ENCODE measurements at places on chromosomes 1 and 21. TPM values are rescaled to one million over a fixed set of nuclear protein-coding genes. Genes with fewer than 3 reads are reported as not detected.

DNA sequence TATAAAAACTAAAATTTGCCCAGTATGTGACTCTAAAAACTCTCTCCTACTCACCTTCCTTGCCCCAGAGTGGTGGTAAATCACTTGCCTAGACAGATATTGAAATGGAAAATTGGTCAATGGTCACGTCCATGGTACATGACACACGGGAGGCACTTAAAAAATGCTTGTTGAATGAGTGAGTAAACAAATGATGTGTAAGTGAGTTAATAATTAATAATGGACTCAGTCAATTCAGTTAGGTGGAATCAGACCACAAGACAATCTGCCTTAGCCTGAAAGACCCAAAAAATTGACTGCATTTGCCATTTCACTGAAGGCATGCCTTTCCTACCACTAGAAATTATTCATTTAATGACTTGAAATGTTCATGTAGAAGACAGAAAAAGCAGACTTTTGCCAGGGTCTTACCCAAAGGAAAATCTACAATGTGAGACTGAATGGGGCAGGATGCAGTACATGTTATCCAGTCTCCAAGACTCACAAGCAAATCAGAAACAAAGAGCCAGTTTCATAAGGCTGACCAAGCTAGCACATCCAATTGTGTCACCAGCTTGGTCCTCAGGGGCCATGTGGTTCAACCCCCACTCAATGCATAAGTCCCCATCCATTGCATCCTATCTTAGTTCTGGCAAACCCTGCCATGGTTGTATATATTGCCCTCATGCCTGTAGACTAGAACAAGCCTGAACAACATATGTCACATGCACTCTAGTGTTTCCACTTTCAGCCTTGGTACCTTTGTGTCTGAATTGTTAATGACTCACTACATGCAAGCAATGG, 73.6 kb downstream of the TBX15 start:
- DNase-seq, result no peak

GRCh38 chr1:62131093-62131725, 63.4 kb upstream of the L1TD1 start:
- DNase-seq, result no peak

DNA sequence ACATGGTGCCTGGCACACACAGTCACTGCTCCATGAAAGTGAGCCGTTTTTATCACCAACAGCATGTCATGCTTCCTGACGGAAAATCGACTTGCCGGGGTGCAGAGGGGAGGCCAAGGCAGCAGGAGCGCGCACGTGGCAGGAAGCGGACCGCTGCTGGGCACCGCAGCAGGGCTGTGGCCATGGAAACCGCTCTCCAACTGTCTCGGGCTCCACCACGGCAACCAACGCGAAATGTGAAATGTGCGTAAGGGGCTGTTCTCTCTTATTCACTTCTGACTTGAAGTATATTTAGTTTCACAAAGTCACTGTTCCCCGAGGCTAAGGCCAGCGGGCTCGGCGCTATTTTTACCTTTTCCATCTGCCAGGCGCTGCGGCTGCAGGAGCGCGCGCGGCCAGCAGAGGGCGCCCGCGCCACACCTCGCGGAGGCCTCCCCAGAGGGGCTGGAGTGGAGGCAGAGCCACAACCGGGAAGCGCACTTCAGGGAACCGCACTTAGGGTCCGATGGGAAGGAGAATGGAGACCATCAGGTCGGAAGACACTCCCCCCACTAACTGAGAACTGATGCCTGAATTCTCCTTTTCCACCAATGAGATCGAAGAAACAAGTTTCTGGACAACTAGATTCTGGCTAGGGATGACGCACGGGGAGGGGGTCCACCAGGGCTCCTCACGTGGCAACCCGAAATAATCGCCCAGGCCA, 19.7 kb downstream of the RCC2 start:
- peak; percentile 91 for DNase-seq

DNA sequence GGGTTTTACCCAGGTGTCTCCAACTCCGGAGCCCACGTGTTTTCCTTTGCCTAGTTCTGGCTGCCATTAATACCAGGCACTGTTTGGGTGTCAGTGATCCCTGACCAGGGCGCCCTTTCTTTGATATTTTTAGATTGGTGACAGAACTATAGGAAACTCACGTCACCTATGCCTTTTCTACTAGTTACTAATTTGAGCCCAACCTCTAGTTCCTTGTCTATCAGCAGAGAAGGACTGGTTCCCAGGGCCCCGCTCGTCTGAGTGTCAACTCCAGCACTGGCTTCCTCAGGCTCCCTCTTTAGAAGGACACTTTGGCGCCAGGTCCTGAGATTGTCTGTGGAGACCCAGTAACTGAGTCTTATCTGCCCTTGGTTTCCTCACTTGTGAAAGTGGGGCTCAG, 9.4 kb downstream of the MFN2 start:
- no peak for DNase-seq

DNA sequence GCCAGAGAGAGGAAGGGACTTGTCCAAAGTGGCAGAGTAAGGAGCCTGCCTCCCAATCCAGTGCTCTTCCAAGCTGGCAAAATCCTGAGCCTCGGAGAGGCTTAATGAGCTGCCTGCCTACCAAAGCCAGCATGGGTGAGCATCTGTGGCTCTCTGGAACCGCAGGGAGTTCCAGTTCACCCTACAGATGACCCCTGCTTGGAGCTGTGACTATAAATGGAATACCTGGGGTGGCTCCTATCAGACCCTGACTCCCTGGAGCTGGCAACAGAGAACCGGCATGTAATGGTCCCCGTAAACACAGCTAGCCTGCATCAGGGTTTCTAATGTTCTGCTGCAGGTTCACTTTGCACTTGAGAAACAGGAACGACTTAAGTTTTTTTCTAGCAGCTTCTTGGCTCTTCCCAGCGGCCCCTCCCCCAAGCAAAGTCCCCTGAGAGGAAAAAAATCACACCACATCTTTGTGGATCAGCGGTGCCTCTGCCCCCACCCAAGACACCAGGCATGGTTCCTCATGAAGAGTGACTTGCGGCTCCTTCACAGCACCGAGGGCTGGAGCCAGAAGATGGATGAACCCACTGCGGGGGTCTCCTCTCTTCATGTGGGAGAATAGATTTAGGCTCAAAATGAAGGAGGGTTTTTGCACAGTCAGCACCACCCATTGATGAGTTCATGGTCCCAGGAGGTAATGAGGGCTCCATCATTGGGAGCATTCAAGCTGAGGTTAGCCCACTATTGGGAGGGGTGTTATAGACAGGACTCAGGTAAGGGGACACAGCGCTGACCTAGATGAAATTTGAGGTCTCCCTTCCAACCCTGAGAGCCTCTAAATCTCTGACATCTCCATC, 79.0 kb downstream of the SYT2 start:
- no peak for DNase-seq

- no peak for DNase-seq
Measured at GRCh38 chr21:28639737-28640136, 352.9 kb downstream of the LTN1 start.

DNA sequence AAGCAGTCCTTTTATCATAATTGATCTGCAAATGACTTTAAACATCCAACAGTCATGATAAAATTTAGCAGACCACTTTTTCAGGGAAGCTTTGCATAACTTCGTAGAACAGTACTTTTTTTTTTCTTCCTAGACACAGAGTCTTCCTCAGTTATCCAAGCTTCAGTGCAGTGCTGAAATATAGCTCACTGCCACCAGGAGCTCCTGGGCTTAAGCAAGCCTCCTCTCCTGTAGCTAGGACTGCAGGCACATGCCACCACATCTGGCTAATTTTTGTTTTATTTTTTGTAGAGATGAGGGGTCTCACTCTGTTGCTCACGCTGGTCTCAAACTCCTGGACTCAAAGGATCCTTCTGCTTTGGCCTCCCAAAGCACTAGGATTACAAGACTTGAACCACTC, 3.8 kb downstream of the F13B start:
- no peak for DNase-seq

- DNase-seq, result no peak
Measured at GRCh38 chr1:145846201-145846612, 777 bp downstream of the NUDT17 start.

GRCh38 chr1:175656416-175656815, 87.0 kb downstream of the TNR start:
- no peak for DNase-seq

DNA sequence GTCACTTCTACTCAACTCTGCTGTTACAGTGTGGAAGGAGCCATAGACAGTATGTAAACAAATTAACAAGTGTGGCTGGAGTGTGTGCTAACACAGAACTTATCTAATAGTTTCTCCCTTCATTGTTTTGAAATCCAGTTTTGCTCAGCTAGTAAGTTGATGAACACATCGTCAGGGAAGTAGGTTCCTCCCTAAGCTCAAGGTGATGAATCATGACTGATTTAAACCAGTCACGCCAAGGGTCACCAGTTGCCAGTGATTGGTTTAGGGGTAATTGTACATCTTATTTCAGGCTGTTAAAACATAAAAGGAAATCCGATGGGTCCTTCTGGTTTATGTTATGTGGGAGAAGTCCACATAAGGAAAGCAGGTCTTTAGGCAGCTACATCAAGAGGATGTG, 97.0 kb upstream of the CHODL start:
- DNase-seq, result no peak

DNA sequence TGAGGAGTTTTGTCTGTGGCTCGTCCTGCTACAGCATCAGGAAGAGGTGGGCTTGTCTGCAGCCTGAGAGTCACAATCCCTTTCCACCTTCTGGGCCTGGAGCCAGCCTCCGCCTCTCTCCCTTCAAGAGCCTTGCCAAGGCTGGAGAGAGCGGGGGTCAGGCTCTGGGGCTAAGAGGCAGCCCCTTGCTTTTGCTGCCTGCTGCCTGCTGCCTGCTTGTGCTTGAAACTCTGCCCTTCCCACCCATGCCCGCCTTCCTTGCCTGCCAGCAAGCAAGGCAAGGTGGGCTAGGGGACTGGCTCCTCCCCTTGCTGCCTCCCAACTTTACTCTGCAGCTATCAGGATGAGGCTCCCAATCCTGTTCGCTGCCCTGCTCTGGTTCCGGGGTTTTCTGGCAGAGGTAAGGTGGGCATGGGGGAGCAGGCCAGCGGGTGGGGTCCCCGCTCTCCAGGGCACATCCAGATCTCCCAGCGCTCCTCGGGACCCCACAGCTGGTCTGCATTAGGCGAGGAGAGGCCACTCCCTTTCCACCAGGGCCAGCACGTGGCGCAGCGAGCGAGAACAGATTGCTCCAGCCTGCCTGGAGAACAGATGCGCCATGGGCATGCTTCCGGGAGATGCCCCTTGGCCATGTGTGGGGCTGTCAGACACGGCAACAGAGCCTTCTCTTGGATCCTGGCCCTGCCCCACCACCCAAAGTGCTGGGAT, 7.5 kb upstream of the PTPN7 start:
- DNase-seq, result peak; percentile 74

DNA sequence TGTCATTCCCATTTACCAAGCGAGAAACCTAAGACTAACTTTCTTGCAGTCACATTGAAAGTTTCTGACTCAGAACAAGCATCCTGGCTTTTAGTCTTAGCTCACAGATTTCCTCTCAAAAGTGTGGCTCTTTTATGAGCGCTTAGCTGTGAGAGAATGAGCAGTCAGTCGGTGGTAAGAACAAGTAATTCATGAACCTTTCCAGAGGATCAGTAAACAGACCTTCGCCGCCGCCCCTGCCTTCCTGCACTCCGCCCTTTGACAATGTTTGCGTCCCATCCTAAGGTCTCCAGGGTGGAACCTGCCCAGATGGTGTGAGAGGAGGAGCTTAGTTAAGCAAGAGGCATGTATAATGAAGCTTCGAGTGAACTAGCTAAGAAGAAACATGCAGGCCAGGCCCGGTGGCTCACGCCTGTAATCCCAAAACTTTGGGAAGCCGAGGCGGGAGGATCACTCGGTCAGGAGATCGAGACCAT, 142.4 kb downstream of the GLUL start:
- DNase-seq, result no peak

DNA sequence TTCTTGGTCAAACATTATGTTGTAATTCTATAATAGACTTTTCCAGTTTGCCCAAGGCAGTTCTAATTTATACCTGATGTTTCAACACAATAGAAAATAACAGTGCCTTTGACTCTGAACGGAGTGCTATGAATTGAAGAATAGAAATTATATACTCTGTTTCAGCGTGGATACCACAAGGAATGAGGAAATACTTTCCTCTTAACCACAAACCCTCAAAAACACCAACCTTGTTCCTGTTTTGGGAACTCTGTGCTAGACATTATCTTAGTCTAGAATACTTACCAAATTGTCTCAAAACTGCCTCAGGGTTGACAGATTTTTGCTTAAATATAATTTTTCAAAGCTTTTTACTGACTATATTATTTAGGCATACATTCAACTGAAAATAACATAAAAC, 1629.3 kb downstream of the MRPL39 start:
- DNase-seq, result no peak

DNA sequence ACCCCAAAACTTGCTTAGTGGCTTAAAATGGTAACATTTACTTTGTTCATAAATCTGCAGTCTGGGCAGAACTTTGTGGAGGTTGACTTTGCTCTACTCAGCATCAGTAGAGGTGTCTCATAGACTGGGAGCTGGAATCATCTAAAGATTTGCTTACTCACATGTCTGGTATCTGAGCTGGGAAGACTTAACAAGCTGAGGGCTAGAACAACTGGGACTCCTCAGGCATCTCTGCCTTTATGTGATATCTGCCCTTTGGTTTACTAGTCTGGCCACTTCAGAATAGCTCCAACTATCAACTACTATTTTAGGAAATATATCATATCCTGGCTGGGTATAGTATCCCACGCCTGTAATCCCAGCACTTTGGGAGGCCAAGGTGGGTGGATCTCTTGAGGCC, 82.5 kb downstream of the C4BPA start:
- no peak for DNase-seq

DNA sequence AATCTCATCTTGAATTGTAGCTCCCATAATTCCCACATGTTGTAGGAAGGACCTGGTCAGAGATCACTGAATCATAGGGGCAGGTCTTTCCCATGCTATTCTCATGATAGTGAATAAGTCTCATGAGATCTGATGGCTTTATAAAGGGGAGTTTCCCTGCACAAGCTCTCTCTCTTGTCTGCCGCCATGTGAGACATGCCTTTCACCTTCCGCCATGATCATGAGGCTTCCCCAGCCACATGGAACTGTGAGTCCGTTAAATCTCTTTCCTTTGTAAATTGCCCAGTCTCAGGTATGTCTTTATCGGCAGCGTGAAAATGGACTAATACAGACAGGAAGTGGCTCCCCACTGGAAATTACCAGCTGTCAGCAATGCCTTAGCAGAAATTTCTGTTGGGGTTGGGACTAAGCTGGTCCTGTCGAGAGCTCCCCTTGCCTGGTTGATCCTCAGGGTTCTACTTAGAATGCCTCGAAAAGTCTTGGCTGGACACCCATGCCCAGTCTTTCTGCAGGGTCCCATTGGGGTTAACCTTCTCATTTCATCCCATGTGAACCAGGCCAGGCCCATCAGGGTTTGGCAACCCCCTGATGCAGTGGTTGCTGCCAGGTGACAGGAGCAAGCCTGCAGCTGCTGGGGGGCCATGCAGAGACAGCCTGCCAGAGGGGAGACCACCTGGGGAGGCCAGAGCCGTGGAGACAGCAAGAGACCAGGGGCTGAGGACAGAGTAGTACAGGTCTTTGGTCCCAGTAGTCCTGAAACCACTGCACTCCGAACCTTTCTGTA, 2.8 kb upstream of the ABCG1 start:
- DNase-seq, result no peak

The PCAT6 gene
- 1.6 TPM for total RNA-seq

The ARMH1 gene
- 1.2 TPM for total RNA-seq

The SLC35F3 gene
- not detected for total RNA-seq

The ELAPOR1 gene
- 0.31 TPM for total RNA-seq

The SLC37A1 gene
- total RNA-seq, result 2.9 TPM

The LEMD1 gene
- not detected for total RNA-seq

The XCL2 gene
- 0.60 TPM for total RNA-seq

The SLAMF7 gene
- total RNA-seq, result 0.41 TPM
